CD4-positive, alpha-beta T cell (primary cell): ENCODE measurements at places on chromosomes 4 and X.

DNA sequence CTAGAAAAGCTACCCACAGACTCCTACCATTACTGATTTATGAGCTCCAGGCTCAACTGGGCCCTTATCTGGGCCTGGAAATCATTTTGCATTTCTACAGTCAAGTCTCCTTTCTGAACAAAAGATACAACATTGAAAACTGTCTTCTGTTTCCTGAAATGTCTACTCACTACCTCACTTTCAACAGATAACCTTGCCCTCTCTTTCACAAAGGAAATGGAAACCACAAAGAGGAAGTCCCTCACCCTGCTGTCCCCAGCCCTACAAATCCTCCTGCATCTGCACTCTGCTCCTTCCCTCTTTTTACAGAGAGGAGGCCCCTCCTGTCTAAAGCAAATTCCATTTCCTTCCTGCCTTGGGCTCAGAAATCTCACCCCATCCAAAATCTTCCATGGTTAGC lies 24.8 kb upstream of the CYBB start:
- no peak overlapping the region for H3K4me3 ChIP-seq
- no peak overlapping the region for H3K27ac ChIP-seq
- H3K27me3 ChIP-seq = no peaks in the 10 kb centered on the region
- DNase-seq = no peak
- H3K4me1 ChIP-seq = peaks cover 39% of the 10 kb centered on the region
- no peaks in the 10 kb centered on the region for H3K36me3 ChIP-seq

- no peak overlapping the region for H3K27ac ChIP-seq
- no peaks in the 10 kb centered on the region for H3K4me1 ChIP-seq
- no peaks in the 10 kb centered on the region for H3K27me3 ChIP-seq
These were observed 169.1 kb upstream of the FTHL17 start for GRCh38 chrX:31240982-31241381.

DNA sequence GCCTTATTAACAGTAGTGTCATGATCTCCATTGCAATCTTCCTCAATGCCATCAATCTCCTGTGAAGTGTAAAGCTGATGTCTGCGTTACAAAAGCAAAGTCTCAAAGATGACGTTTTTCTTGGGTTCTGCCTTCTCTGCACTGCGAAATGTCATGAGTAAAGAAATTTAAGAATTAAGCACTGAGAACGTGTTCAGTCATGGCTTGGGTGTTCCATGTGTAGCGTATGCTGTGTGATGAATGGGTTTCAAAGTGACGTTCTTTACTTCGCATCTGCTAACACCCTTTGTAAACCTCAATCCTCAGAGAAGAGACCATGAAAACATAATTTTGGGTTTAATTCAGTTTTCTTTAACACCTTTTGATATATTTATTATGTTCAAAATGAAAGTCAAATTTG lies 999 bp downstream of the NAP1L5 start:
- H3K36me3 ChIP-seq = peaks cover 18% of the 10 kb centered on the region
- peak overlapping the region; percentile 77 for H3K4me3 ChIP-seq
- no peak overlapping the region for H3K27ac ChIP-seq
- H3K27me3 ChIP-seq = no peaks in the 10 kb centered on the region
- H3K4me1 ChIP-seq = peaks cover 10% of the 10 kb centered on the region

DNA sequence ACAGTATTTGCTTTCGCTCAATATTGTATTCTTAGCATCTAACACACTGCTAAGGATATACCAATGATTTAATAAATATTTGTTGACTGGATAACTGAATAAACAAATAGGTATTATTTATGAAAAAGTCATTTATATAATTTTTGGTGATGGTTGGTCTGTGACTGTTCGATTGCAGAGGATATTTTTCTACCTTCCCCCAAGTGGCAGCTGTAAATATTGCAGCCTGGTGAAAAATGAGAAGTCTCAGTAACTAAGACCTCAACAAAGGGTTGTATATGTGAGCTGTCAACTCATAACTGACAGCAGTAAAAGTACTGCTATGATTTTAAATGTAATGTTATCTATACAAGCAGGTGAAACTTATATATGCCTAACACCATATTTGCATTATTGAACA lies 36.0 kb downstream of the HTR2C start:
- H3K36me3 ChIP-seq = no peaks in the 10 kb centered on the region
- no peak overlapping the region for H3K4me3 ChIP-seq
- H3K27ac ChIP-seq = no peak overlapping the region
- H3K27me3 ChIP-seq = no peaks in the 10 kb centered on the region
- DNase-seq = no peak

- no peak overlapping the region for H3K4me3 ChIP-seq
- H3K27me3 ChIP-seq = no peaks in the 10 kb centered on the region
- no peak for DNase-seq
- H3K27ac ChIP-seq = no peak overlapping the region
- H3K36me3 ChIP-seq = no peaks in the 10 kb centered on the region
These were observed 112.3 kb downstream of the ANAPC4 start for GRCh38 chr4:25489253-25489797.
